ENCODE measurements at places on chromosomes 3 and 15.

DNA sequence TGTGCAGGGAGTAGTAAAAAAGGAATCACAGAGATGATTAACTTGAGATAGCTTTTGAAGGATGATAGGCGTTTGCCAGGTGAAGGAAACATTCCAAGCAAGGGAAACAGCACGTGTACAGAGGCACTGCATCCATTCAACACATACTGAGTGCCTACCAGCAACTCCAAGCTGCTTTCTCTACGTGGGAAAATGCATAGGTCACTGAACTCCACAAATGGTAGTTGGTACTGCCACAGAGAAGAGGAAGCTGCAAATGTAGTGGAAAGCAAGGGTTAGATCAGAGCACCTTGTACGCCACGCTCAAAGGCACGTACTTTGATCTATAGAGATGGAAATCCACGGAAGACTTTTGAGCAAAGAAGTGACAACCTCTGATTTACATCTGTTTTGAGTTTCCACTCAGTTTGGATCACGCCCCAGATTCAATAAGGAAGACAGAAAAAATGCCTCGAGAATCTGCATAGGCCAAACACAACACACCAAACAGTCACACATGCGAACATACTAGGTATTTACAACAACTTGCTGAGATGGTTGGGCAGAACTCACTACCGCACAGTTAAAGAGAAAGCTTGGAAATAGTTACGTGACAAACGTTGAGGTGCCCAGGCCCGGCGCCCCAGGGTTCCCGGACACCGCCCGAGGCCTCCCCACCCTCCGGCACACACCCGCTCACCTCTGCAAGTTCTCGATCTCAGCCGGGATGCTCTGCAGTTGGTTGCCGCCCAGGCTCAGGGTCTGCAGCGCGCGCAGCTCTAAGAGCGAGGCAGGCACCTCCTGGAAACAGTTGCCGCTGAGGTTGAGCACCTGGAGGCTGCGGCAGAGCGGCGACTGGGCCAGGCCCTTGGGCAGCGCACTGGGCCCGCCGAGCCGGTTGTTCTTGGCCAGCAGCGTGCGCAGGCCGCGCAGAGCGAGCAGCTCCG lies 826 bp downstream of the LRRC58 start:
- peak; percentile 47 for DNase-seq

- no peak for DNase-seq
These were observed 720.2 kb upstream of the LMCD1 start for GRCh38 chr3:7781395-7781794.

- DNase-seq, result no peak
These were observed 7.2 kb downstream of the RPL22L1 start for GRCh38 chr3:170862618-170863374.

DNA sequence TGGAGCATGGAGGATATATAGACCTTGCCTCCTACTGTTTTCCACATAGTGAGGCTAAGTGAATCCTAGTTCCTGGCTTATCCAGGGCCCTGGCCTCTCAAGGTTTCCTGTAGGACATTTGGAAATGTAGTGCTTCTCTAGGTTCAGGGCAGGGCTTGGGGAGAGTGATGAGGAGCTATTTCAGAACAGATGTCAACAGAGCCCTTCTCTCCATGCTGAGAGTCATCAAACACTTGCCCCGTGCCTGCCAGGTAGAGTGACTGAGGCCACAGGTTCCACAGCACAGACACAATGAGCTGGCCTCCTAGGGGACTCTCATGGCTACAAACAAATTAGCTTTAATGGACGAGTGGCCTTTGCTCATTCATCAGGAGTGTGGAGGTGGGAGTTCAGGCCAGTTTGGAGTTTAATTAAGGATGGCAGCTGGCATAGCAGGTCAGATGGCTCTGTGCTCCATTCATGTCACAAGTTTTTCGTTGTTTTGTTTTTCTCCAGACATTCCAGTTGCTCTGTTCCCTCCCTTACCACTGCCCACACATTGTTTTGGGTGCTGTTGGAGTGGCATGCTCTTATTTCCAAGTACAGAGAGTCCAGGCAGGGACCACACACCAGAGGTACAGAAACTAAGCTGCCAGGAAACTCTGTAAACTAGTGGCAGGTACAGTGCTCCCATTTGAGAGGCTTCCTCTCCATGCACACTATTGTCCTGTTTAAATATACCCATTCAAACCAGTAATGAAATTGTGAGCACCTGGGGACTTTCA lies 189.8 kb downstream of the RYR3 start:
- no peak for DNase-seq

GRCh38 chr3:144665567-144666053 lies 694.0 kb downstream of the DIPK2A start:
- no peak for DNase-seq

DNA sequence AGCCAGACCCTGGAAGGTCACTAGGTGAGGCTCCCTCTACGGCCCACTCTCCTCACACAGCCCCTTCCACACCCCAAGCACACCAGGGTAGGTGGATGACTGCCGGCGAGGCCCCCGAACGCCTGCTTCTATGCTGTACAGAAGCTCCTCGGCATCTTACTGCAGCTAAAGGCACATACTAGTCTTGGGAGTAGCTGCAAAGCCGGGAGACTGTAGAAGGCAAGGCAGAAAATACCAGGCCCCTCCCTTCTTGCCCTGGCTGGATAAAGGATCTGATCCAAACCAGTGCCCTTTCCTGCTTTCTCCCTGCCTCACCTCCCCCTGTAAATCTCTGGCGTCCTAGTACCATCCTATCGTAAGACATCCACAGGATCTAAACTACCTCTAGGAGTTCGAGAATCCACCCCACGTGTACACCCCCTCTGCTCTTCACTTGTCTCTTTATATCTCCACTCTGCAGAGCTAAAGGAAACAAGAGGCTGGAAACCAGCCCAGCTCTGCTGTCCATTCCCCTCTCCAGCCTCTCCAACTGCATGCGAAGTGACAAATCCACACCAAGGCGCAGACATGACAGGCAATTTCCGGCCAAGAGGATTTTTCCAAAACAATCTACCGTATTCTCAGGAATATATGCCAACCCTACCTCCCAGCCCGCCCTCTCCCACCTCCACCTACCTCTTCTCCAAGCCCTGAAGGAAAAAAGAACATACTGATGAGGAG lies 11.8 kb downstream of the TNK2 start:
- DNase-seq, result no peak

DNA sequence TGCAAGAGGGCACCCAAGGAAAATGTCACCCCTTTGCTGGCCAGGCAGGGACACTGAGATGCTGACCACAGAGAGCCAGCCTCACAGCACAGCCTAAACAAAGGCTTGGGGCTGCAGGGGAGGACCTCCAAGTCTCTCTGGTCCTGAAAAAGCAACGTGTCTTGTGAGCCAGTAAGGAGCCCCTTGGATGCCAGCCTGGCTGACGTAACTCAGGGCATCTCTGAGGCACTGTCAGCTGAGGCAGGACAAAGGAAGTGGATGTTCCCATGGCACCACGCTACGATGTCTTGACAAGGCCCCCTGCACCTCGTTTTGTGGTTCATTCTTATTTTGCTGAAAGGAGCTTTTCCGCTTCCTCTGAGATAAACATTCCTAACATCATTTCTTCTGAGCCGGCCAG lies 160.7 kb downstream of the OR4M2 start:
- DNase-seq, result no peak

DNA sequence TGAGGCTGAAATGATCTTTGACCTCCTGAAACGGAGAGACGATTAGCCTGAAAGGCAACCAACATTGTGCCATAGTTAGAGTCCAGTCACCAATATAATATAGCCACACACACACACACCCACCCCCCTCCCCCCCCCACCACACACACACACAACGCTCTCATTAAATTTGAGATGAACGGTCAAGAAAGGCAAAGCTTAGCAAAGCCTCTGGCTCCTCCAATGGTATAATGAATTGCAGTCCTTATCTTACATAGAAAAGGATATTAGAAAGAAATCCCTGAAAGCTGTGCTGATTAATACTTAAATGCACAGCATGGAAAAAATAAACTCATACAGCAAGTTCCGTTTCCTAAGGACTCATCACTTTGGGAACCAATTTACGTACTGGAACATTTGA lies 876 bp upstream of the ZNF385D start:
- DNase-seq, result no peak

- no peak for DNase-seq
These were observed 60.8 kb downstream of the ITGA11 start for GRCh38 chr15:68371160-68371559.

GRCh38 chr3:14297784-14298236 lies 104.6 kb upstream of the SLC6A6 start:
- DNase-seq, result no peak

GRCh38 chr15:77123854-77124253 lies 52.9 kb upstream of the TSPAN3 start:
- no peak for DNase-seq

GRCh38 chr3:187646906-187647660 lies 23.1 kb downstream of the SST start:
- no peak for DNase-seq

GRCh38 chr3:46931631-46932331 lies 44.8 kb downstream of the CCDC12 start:
- no peak for DNase-seq

DNA sequence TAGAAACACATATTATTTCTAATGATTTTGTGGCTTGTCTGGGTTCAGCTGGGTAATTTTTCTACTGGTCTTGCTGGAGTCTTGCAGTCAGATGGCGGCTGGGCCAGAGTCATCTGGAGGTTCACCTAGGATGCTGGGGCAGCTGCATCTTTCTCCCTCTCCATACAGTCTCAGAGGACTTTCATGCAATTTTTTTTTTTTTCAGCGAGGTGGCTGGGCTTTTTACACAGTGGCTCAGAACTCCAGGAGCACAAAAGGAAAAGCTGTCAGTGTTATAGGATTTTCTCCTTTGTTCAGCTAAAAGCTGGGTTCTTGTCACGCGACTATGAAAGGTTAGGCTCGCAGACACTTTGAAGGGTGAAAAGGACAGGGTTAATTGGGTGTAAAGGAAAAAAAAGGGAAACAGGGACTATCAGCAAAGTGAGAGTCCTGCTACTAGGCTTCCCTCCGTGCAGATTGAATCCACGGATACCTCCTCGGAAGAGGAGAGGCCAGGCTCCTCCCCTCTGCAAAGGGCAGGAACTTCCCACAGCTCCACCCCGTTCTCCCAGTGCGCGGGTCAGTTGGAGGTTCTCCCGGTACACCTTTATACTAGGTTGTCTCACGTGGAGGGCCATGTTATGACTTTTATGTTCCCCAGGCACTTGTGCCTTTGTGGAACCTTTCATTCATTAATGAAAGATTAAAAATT lies 44.3 kb downstream of the ADGRG7 start:
- no peak for DNase-seq

- DNase-seq, result no peak
These were observed 388.2 kb upstream of the AGTR1 start for GRCh38 chr3:148309390-148310035.

All from T follicular helper cell (primary cell).